ENCODE measurements at places on chromosomes 2 and 18.

DNA sequence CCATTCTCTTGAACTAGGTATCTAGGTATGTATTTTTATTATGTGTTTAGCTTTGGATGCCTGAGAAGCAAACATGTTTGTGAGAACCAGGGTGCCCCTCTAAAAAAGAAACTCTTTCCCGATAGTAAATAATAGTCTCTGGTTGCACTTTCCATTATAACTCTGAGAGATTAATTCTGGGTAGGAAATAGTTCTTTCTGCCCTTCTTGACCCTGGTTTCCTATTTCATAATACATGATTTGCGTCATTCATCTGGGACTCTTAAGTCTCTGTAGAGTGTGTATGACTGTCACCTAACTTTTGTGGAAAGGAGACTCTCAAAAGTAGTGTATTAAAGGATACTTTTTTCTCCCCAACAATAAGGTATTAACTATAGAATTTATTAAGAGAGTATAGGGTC, 31.5 kb downstream of the ACSL3 start:
- DNase-seq, result peak; percentile 90

- DNase-seq, result no peak
Observed at GRCh38 chr18:50183556-50183955, 11.4 kb downstream of the MYO5B start.

DNA sequence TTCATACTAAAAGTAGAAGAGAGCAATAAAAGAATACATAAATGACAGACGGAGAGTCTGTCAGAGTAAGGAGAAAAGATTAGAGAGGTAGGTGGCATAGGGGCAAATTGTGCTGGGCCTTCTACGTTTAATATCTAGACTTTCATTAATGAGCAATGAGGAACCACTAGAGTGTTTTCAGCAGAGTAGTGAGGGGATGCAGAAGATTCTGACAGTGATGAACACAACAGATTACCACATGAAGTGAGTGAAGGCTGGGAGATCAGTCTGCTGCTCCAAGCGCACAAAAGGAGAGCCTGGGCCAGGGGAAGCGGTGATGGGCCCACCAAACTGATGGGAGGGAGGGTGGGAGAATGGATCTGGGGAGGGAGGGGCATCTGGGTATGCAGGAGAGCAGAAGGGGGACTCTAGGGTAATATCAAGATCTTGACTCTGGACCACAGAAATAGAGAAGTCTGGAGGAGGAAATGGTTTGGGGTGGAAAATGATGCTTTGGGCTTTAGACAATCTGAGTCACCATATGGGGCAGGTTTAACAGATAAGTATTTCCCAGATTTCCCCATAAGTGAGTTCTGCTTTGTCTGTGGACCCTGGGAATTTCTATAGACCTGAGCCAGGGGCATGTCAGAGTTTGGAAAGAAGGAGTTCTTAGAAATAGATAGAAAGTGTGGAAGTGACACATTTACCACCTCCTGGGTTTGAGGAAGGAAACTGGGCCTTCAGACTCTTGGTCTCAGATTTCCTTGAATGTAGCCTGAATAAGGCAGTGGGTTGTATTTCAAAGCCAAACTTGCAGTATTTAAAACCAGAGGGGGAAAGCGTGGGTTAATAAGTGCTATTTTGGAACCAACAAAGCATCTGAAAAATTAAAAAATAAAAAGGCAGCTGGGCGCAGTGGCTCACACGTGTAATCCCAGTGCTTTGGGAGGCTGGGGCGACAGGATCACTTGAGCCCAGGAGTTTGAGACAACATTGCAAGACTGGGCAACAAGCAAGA, 15.0 kb upstream of the IL1A start:
- DNase-seq, result peak; percentile 89

- no peak for DNase-seq
Observed at GRCh38 chr18:45521136-45521535, 94.1 kb upstream of the SLC14A2 start.

GRCh38 chr18:57447154-57447621, 12.0 kb downstream of the ONECUT2 start:
- peak; percentile 33 for DNase-seq

DNA sequence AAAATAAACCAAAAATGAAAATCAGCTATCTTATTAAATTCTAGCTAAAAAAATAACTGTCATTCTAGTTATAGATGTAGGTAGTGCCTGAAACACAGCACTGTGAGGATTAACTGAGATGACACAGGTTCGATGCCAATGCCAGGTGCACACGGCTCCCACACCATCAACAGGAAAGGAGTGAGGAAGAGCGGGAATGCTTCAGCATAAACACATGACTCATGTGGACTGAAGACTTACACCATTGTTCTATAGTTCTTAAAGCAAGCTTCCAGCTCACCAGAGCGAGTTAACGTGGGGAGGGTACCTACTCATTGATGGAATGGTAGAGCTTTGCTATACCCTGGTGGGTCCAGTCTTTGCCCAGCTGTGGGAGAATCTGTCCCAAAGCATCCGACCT, 76.7 kb downstream of the EMILIN2 start:
- DNase-seq, result no peak

- DNase-seq, result no peak
Observed at GRCh38 chr2:71150082-71150816, 19.8 kb downstream of the MPHOSPH10 start.

- DNase-seq, result no peak
Observed at GRCh38 chr18:8949206-8949605, 153.3 kb upstream of the NDUFV2 start.

DNA sequence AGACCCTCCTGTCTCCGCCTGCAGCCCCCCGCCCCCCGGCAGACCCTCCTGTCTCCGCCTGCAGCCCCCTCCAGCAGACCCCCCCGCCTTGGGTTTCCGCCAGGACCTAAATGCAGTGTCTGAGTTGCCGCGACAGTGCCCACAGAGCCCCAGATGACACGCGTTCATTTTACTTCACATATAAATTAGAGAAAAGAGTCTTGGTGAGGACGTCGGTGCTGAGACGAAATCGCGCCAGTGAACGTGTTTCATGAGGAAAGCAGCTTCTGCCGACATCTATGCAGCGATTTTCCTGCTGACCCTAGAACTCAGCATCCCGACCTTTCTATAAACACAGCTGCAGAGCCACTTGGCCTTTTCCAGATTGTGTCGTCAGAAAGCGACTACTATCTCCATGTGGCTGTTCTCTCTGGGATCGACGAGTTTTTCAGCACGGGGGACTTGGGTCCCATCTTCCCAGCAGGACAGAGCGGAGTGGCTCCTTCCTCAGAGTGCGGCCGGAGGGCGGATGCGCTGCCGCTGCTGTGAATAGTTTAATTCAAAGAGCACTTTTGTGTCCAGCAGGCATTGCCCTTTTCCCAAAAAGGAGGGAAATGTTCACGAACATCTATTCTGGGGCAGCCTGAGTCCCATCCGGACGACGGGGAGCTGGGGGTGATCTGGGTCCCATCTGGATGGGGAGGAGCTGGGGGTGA, 136.7 kb downstream of the NFATC1 start:
- no peak for DNase-seq

GRCh38 chr2:9883897-9884296, 40.6 kb downstream of the TAF1B start:
- DNase-seq, result no peak

DNA sequence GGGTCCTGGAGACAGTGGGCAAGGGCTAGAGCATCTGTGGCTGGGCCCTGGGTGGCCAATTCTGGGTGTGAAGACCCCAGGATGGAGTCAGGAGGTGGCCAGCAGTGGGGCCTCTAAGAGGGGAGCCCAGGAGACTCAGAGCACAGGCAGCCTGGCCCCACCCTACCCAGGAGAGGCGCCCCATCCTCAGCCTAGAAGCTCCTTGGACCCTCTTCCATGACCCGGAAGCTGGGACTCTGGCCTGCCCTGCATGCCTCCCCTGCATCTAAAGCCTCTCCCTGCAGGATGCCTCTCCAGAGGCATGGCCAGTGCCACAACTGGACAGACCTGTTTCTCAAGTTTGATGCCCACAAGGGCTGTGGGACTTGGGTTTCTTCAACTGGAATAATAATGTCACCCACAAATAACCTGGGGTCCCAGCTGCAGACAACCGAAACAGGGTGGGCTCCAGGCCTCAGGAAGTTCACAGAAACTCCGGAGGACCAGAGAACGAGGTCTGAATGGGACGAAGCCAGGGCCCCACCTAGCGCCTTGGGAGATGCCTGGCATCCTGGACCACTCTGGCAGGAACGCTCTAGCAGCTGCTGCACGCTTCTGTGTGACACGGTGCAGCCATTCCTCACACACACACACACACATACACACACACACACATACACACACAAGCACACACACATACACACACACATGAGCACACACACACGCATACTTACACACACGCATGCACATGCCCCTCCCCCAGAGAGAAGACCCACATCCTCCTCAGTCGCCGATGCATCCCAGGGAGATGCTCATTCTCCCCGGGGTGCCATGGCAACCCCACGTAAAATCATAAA, 16.4 kb downstream of the KCNIP3 start:
- no peak for DNase-seq

DNA sequence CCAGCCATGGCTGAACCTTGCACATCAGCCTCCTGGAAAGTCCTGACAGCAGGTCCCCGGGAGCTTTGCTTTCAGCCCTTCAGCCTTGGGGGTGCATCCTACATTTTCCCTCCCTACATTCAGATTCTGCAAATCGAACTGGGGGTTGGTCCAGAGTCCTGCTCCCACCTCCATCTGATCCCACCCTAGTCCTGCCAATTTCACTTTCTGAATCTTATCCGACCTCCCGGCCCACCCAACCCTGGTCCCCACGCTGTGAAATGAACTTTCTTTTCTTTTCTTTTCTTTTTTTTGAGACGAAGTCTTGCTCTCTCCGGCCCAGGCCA, 47.8 kb upstream of the ODC1 start:
- no peak for DNase-seq

- no peak for DNase-seq
Observed at GRCh38 chr2:71291398-71291797, 40.2 kb upstream of the ZNF638 start.

DNA sequence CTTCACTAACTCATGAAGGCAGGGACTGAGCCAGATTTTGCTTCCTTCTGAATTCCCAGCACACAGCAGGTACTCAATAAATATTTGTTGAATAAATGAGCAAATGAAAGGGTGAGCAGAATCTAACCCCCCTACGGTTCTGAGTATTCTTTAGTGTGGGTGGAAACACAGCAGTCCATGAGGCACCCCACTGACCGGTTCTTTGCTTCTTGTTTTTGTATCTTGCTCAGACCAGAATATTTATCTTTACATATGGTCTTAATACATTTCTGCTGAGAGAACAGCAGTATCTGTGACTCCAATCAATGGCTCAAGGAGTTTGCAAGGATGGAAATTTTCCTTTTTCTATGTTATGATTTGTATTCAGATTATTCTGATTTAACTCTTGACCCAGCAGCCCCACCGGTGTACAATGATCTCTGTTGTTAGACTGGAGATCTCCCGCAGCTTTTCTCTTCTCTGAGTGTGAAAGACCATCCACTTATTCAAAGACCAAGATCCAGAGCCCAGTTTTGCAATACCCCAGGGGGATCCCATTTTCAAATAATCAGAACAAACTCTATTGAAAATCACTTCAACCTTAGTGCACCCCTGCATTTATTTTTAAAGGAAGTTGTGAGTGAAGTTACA, 506.5 kb upstream of the TNP1 start:
- DNase-seq, result no peak

DNA sequence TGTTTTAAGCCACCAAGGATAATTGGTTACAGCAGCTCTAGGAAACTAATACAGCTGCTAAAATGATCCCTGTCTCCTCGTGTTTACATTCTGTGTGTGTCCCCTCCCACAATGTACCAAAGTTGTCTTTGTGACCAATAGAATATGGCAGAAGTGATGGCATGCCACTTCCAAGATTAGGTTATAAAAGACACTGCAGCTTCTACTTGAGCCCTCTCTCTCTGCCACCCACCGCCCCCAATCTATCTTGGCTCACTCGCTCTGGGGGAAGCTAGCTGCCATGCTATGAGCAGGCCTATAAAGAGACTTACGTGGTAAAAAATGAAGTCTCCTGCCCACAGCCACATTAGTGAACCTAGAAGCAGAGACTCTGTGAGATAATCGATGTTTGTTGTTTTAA, 3.5 kb upstream of the IL1F10 start:
- no peak for DNase-seq

- DNase-seq, result no peak
Observed at GRCh38 chr18:55402731-55403405, 185.1 kb downstream of the TCF4 start.

DNA sequence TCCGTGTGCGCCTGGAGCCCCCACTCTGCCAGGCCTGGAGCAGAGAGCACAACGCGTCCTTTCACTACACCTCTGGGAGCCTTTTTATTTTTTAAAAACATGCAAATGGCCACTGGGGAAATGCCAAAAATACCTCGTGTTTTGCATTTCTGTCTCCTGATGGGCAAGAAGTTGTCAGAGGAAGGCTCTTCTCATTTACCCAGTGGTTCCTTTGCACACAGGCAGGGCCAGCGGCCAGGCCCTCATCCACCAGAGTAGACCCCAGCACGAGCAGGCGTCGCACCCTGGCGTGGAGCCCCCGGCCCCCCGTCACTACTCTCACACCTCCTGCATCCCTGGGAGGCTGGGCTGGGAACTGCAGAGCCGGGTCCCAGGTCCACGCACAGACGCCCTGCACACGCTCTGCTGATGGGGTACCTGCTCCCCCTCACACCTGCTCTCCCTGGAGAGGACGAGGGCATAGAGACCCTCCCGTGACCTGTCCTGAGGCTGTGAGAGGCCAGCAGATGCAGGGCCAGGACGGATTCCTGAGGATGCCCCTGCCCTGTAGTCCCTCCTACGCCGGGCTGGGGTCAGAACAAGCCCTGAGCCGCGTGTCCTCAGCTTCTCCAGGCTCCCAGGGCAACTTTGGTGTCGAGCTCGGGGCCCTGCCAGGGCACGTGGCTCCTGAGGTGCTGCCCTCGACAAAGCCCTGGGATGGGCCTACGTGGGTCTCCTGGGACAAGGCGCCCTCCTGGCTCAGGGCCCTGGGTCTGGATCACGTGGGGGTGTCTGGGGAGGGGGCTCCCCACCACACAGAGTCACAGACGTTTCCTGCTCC, 65.0 kb downstream of the NFATC1 start:
- no peak for DNase-seq

DNA sequence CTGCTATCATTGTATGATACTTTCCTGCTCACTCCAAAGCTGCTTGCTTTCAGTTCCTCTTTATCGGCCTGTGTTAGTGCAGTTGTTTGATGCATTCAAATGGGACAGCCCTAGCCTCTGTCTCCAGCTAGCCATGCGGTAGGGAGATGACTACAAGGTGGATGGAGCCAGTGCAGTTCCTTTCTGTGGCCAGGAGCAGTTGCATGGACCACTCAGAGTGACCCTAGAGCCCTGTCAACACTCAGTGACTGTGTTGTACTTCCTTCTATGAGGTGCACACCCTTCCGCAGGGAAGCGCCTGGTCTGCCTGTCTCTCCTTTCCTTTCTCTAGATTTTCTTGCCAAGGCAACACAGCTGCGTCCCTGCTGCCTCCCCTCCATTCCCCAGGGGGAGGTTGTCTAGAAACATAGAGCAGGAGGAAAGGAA, 33.8 kb downstream of the KCNS3 start:
- peak; percentile 18 for DNase-seq

DNA sequence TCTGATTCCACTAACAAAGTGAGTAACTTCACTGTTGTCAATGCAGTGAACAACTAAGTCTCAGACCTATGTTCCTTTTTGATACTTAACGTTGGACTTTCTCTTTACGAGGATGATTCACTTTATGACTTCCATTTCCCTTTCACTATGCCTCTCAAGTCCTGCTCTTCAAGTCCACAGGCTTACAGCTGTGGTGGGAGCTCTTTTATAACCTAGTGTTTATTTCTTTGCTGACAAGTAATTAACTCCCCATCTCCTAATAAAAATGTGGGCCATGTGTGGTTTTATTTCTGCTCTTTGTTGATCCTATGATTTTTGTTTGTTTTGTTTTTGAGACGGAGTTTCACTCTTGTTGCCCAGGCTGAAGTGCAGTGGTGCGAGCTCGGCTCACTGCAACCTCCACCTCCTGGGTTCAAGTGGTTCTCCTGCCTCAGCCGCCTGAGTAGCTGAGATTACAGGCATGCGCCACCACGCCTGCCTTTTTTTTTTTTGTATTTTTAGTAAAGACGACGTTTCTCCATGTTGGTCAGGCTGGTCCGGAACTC, 142.1 kb downstream of the USP34 start:
- no peak for DNase-seq

All from suppressor macrophage treated with lipopolysaccharide for 4 hours (primary cell).